Right lobe of liver (tissue), 6 donors: ENCODE measurements at places on chromosomes 7 and 10. TPM values are rescaled to one million over a fixed set of nuclear protein-coding genes. Genes with fewer than 3 reads are reported as not detected.

The SPDYE8 gene
- not detected for total RNA-seq

The TEX47 gene
- total RNA-seq: not detected

The RTKN2 gene
- 0.12 TPM for total RNA-seq

The NRCAM gene
- total RNA-seq: 0.49 TPM

The BTBD16 gene
- total RNA-seq: 1.4 TPM

The MRPS16 gene
- 40.5 TPM for total RNA-seq

The SPDYE9 gene
- total RNA-seq: not detected

The OPN1SW gene
- total RNA-seq: not detected

The TRIL gene
- total RNA-seq: 0.18 TPM

The DYDC1 gene
- not detected for total RNA-seq

The JAKMIP3 gene
- total RNA-seq: 0.22 TPM

GRCh38 chr7:12741951-12742575 lies 54.6 kb downstream of the ARL4A start:
- H3K27ac ChIP-seq: no peak overlapping the region
- H3K27me3 ChIP-seq: no peaks in the 10 kb centered on the region
- no peaks in the 10 kb centered on the region for H3K36me3 ChIP-seq

- peaks cover 34% of the 10 kb centered on the region for H3K4me1 ChIP-seq
- H3K36me3 ChIP-seq: peaks cover 17% of the 10 kb centered on the region
- no peak overlapping the region for H3K4me3 ChIP-seq
- no peak for DNase-seq
Observed at GRCh38 chr7:875051-875450, 1.3 kb upstream of the GET4 start.

GRCh38 chr7:69698109-69698825 lies 100.0 kb downstream of the AUTS2 start:
- no peak overlapping the region for H3K4me3 ChIP-seq
- H3K4me1 ChIP-seq: peaks cover 5% of the 10 kb centered on the region
- no peaks in the 10 kb centered on the region for H3K27me3 ChIP-seq
- no peaks in the 10 kb centered on the region for H3K36me3 ChIP-seq
- H3K27ac ChIP-seq: no peak overlapping the region

GRCh38 chr7:78052112-78052511 lies 253.5 kb downstream of the PHTF2 start:
- no peaks in the 10 kb centered on the region for H3K4me1 ChIP-seq
- no peaks in the 10 kb centered on the region for H3K36me3 ChIP-seq
- no peak overlapping the region for H3K4me3 ChIP-seq
- no peak overlapping the region for H3K27ac ChIP-seq
- no peak for DNase-seq

GRCh38 chr7:80146545-80147182 lies 12.0 kb downstream of the GNAI1 start:
- no peak overlapping the region for H3K4me3 ChIP-seq
- no peaks in the 10 kb centered on the region for H3K4me1 ChIP-seq
- H3K36me3 ChIP-seq: no peaks in the 10 kb centered on the region
- no peaks in the 10 kb centered on the region for H3K27me3 ChIP-seq

DNA sequence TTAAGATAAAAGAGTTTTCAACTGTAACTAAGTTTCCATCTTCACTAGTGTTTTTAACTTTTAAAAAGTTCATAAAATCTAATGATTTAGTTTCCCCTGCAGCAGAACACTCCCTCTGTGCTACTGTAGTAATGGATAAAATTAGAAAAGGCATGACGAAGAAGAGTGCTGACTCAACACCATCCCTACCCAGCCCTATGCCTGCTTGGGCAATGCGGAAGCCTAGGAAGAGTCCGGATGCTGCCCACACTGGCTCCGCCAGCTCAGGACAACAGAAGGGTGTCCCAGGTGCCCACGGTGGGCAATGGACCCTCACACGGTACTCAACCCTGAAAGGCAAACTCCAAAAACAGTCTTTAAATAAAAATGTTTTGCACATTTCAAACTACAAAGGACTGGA lies 118.2 kb downstream of the LARP4B start:
- H3K27ac ChIP-seq: no peak overlapping the region
- no peak for DNase-seq
- no peaks in the 10 kb centered on the region for H3K27me3 ChIP-seq
- H3K4me1 ChIP-seq: no peaks in the 10 kb centered on the region
- H3K36me3 ChIP-seq: peaks cover 6% of the 10 kb centered on the region

DNA sequence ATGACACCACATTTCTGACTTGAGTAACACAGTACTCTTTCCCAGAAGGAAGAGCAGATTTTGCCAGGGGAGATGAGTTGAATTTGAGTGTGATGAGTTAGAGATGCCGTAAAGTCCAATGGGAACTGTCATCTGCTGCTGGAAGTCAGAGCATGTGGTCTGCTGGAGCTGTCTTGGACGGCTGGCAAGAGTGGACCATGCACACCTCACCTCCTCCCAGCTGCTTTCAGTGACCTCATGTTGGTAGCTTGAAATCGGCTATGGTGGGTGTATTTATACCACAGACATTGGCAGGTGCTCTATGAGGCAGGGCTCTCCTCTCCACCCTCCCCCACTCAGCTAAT lies 82.3 kb downstream of the COL13A1 start:
- peaks cover 16% of the 10 kb centered on the region for H3K4me1 ChIP-seq
- H3K27me3 ChIP-seq: no peaks in the 10 kb centered on the region
- H3K36me3 ChIP-seq: no peaks in the 10 kb centered on the region
- no peak overlapping the region for H3K4me3 ChIP-seq
- H3K27ac ChIP-seq: no peak overlapping the region
- no peak for DNase-seq

GRCh38 chr10:23055424-23056185 lies 39.8 kb upstream of the MSRB2 start:
- no peak for DNase-seq
- H3K27ac ChIP-seq: no peak overlapping the region
- no peaks in the 10 kb centered on the region for H3K36me3 ChIP-seq

DNA sequence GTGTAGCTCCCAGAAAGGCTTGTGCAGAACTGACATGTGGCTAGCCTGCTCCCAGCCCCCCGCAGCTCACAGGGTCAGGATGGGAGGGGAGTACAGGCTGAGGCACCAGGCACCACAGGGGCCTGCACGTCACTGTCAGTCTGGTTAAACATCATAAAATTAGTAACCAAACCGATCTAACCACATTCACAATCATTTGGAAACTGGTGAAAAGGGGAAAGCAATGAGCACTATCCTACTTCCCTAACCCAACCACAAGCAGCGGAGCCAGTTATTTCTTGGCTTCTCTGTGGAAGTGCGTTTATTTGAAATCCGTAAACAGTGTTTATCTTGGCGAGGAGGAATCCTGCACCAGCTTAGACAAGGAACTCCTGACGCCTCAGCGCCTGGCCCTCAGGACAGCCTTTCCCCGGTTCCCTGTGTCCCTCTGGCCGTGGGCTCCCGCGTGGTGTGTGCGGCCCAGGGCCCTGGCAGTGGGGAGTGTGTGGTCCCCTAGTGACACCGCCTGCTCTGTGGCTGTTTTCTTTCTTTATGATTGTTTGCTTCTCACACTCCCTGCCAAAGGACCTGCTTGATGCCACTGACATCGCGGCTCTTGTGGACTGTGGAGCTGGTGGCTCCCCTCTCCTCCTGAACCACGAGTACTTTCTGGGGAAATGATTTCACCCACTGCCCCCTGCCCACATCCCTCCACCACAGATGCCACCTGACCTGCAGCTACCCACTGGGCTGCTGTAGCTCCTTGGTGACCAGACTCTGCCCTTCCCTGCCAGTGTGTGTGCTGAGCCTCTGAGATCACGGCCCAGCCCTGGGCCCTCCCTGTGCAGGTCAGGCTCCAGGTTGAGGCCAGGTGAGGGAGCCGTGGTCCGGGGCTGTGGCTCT lies 38.0 kb downstream of the INPP5A start:
- H3K27me3 ChIP-seq: no peaks in the 10 kb centered on the region
- H3K4me3 ChIP-seq: no peak overlapping the region
- DNase-seq: no peak
- H3K27ac ChIP-seq: no peak overlapping the region
- no peaks in the 10 kb centered on the region for H3K4me1 ChIP-seq

DNA sequence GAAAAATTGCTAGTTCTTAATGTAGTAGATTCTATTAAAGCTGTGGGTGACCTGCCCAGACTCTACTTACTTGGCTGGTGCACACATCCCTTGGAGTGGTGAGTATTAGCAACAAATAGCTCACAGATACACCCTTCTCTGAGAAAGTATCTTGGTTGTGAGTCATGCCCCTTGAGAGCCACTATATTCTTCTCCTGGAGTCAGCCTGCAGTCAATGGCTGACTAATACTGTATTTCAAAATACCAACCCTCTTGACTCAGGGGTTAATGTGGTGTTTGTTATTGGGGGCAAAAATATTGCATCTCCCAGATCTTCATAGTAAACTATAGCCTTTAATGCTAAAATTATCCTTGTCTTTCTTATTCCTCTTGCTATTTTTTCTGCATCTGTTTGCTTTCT lies 354.9 kb downstream of the BMPER start:
- no peaks in the 10 kb centered on the region for H3K27me3 ChIP-seq
- H3K4me3 ChIP-seq: no peak overlapping the region
- H3K4me1 ChIP-seq: no peaks in the 10 kb centered on the region
- H3K27ac ChIP-seq: no peak overlapping the region

DNA sequence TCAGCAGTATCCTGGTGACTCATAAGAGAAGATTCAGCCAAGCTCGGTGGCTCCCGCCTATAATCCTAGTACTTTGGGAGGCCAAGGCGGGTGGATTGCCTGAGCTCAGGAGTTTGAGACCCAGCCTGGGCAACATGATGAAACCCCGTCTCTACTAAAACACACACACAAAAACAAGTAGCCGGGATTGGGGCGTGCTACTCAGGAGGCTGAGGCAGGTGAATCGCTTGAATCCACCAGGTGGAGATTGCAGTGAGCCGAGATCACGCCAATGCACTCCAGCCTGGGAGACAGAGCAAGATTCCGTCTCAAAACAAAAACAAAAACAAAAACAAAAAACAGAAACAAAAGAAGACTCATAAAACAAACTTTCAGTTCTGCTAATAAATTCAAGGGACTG lies 551.1 kb upstream of the POT1 start:
- H3K4me1 ChIP-seq: no peaks in the 10 kb centered on the region
- H3K36me3 ChIP-seq: no peaks in the 10 kb centered on the region
- H3K27me3 ChIP-seq: no peaks in the 10 kb centered on the region
- H3K4me3 ChIP-seq: no peak overlapping the region
- DNase-seq: no peak
- H3K27ac ChIP-seq: no peak overlapping the region

- H3K27me3 ChIP-seq: no peaks in the 10 kb centered on the region
- DNase-seq: no peak
- no peaks in the 10 kb centered on the region for H3K4me1 ChIP-seq
Observed at GRCh38 chr7:9498303-9498702, 1064.9 kb downstream of the NXPH1 start.

DNA sequence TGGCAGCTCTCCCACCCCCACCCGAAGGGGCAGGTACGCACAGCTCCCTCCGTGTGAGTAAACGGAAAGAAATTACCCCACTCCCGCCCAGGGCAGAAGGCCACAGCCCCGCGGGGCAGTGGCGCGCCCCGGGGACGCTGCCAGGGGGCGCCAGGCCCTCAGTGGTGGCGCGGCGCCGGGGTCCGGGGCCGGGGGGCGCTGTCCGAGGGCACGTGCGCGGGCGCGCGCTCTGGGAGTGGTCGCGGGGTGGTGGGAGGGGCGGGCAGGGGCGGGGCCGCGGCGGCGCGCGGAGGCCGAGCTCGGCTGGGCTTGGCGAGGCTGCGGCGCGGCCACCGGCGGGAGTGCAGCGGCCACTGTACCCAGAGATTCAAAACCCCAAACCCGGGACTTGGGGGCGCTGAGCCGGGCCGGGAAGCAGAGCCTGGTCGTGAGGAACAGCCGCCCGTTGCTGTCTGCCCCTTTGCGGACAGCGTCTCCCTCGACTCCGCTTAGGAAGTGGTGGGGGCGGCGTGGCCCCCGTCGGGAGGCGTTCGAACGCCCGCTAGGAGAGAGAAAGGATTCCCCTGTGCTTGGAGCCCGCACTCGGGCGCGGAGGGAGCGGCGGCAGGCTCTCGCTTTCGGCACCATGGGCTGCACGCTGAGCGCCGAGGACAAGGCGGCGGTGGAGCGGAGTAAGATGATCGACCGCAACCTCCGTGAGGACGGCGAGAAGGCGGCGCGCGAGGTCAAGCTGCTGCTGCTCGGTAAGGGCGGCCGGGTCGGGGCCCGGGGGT lies at the start of gene GNAI1:
GNAI1 (plus strand) TSS at position 296 of the 773 bp plus-strand sequence; CDS start at position 626, 330 bp downstream.
- no peaks in the 10 kb centered on the region for H3K36me3 ChIP-seq
- peak within 1 kb of the TSS; percentile 87 for H3K4me3 ChIP-seq
- peaks cover 18% of the 10 kb centered on the region for H3K4me1 ChIP-seq
- DNase-seq: peak; percentile 81

DNA sequence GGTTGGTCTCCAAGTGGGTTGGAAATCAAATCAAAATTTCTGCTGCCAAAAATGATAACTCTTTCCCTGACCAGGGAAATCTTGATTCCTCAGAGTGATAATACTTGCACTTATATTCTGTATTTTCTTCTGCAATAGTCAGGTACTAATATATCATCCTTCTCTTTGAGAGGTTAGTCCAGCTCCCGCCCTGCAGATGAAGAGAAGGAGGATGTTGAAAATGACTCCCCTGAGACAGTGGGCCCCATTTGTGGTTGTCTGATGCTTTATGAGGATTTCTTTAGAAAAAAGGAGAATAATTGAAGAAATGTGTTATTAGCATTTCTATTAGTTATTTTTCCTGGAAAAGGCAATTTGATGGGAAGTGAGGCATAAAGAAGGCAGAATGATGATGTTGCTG lies 213.0 kb downstream of the SEC23IP start:
- no peaks in the 10 kb centered on the region for H3K4me1 ChIP-seq
- no peak for DNase-seq
- H3K27me3 ChIP-seq: no peaks in the 10 kb centered on the region
- no peak overlapping the region for H3K27ac ChIP-seq
- H3K36me3 ChIP-seq: no peaks in the 10 kb centered on the region
- no peak overlapping the region for H3K4me3 ChIP-seq

GRCh38 chr7:74061840-74062539 lies 21.6 kb upstream of the LIMK1 start:
- no peaks in the 10 kb centered on the region for H3K4me1 ChIP-seq
- peak overlapping the region; percentile 14 for H3K4me3 ChIP-seq
- H3K27me3 ChIP-seq: no peaks in the 10 kb centered on the region

DNA sequence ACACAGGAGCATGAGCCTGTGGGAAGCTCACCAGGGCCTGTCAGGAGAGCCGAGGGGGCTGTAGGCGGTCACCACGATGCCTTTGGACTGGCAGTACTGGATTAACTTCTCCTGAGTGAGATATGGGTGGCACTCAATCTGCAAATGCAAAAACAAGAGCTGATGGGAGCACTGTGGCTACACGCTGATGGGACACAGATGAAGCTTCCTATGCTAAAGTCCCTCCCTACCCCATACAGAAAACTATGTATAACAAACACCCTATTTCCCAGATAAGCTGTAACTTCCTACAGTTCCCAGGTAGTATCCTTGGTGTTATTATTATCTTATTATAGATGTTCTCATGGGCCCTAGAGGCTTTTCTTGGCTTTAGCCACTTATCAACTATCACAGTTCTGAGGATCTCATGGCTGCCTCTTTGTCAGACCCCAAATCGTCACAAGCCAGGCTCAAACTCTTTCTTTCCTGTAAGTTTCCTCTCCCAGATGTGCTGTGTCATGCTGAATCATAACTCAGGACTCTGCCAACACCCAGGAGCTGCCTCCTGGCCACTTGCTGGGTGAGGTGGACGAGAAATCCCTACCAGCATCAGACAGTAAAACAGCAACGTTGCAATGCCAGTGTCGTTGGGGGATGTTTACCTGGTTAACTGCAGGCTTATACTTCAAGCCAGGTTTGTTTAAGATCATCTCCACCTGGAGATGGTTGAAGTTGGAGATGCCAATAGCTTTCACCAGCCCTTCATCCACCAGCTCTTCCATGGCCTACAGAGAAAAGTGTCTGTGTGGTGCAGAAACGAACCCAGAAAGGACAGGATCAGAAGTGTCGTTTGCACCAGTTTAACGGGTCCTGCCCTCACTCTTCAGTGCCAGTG lies 10.3 kb downstream of the AKR1B1 start:
- no peaks in the 10 kb centered on the region for H3K36me3 ChIP-seq
- no peaks in the 10 kb centered on the region for H3K27me3 ChIP-seq
- no peaks in the 10 kb centered on the region for H3K4me1 ChIP-seq
